ENCODE measurements at places on chromosomes 7 and 10.

- H3K27me3 ChIP-seq: no peaks in the 10 kb centered on the region
- no peaks in the 10 kb centered on the region for H3K4me1 ChIP-seq
- H3K4me3 ChIP-seq: no peak overlapping the region
- no peak for DNase-seq
- peaks cover 8% of the 10 kb centered on the region for H3K36me3 ChIP-seq
- H3K27ac ChIP-seq: no peak overlapping the region
Measured at GRCh38 chr10:48406204-48406603, 99.7 kb downstream of the MAPK8 start.

- no peak overlapping the region for H3K4me3 ChIP-seq
- no peaks in the 10 kb centered on the region for H3K4me1 ChIP-seq
- no peaks in the 10 kb centered on the region for H3K36me3 ChIP-seq
- H3K27me3 ChIP-seq: no peaks in the 10 kb centered on the region
Measured at GRCh38 chr10:30070001-30070685, 10.8 kb upstream of the JCAD start.

GRCh38 chr7:44985900-44986217 lies 7.0 kb upstream of the MYO1G start:
- peak overlapping the region; percentile 78 for H3K4me3 ChIP-seq
- DNase-seq: no peak
- H3K36me3 ChIP-seq: peaks cover 11% of the 10 kb centered on the region
- H3K27me3 ChIP-seq: no peaks in the 10 kb centered on the region
- peak overlapping the region; percentile 90 for H3K27ac ChIP-seq
- peaks cover 12% of the 10 kb centered on the region for H3K4me1 ChIP-seq

GRCh38 chr7:28157831-28158416 lies 22.7 kb downstream of the JAZF1 start:
- no peaks in the 10 kb centered on the region for H3K27me3 ChIP-seq
- peaks cover 27% of the 10 kb centered on the region for H3K4me1 ChIP-seq
- H3K27ac ChIP-seq: no peak overlapping the region
- no peak for DNase-seq
- no peak overlapping the region for H3K4me3 ChIP-seq

GRCh38 chr7:54722026-54722425 lies 37.0 kb downstream of the SEC61G start:
- no peak for DNase-seq
- H3K4me1 ChIP-seq: no peaks in the 10 kb centered on the region
- H3K4me3 ChIP-seq: no peak overlapping the region
- H3K27ac ChIP-seq: no peak overlapping the region
- no peaks in the 10 kb centered on the region for H3K27me3 ChIP-seq
- H3K36me3 ChIP-seq: no peaks in the 10 kb centered on the region

GRCh38 chr10:98320486-98321185 lies 52.6 kb upstream of the LOXL4 start:
- H3K36me3 ChIP-seq: no peaks in the 10 kb centered on the region
- no peak overlapping the region for H3K4me3 ChIP-seq
- no peak for DNase-seq
- no peaks in the 10 kb centered on the region for H3K27me3 ChIP-seq

GRCh38 chr7:122248472-122248871 lies 56.1 kb downstream of the FEZF1 start:
- H3K36me3 ChIP-seq: no peaks in the 10 kb centered on the region
- no peak for DNase-seq
- H3K4me3 ChIP-seq: no peak overlapping the region
- no peaks in the 10 kb centered on the region for H3K27me3 ChIP-seq

- no peaks in the 10 kb centered on the region for H3K4me1 ChIP-seq
- no peak overlapping the region for H3K27ac ChIP-seq
- H3K27me3 ChIP-seq: no peaks in the 10 kb centered on the region
- DNase-seq: no peak
Measured at GRCh38 chr7:148553979-148554378, 36.6 kb upstream of the C7orf33 start.

DNA sequence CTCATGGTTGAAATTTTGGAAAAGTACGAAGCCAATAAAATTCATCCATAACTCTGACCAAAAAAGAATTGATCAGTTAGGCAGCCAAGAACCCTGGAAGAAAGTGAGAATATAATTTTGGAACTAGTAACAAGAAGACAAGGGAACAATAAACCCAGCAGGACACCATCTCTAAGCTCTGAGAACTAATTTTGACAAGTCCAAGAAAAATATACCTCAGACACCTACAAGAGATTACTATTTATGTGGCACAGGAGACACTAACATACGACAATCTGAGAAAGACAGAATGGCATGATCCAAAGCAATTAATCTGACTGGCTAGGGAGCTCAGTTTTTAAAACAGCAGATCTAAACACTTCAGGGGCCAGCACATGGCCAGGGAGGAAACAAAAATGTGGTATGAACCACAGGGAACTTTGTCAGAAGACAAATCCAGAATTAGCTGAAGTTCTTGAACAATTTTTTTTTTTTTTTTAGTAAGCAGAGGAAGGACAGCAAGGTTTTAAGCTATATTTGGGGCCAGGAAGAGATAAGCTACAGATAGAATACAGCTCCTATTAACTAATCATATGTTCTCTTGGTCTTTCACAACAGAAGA lies 38.9 kb downstream of the PARD3 start:
- DNase-seq: no peak
- H3K27me3 ChIP-seq: no peaks in the 10 kb centered on the region
- H3K4me1 ChIP-seq: peaks cover 13% of the 10 kb centered on the region
- H3K4me3 ChIP-seq: no peak overlapping the region
- no peaks in the 10 kb centered on the region for H3K36me3 ChIP-seq

DNA sequence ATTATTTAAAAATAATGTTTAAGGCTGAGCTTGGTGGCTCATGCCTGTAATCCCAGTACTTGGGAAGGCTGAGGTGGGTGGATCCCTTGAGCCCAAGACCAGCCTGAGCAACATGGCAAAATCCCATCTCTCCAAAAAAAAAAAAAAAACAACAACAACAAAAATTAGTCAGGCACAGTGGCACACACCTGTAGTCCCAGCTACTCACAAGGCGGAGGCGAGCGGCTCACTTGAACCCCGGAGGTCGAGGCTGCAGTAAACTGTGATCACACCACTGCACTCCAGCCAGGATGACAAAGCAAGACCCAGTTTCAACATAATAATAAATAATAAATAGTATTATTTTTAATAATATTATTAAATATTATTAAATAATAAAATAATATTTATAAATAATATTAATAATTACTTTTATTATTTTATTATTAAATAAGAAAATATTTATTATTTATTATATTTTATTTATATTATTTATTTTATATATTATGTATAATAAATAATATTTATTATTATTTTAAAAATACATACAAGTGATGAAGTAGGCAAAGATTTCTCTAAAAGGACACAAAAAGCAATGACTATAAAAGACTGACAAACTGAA lies 8.4 kb upstream of the LRRC61 start:
- H3K4me1 ChIP-seq: no peaks in the 10 kb centered on the region
- no peaks in the 10 kb centered on the region for H3K36me3 ChIP-seq
- no peak for DNase-seq
- H3K4me3 ChIP-seq: no peak overlapping the region
- no peaks in the 10 kb centered on the region for H3K27me3 ChIP-seq

GRCh38 chr7:96067321-96067720 lies 254.6 kb downstream of the SLC25A13 start:
- DNase-seq: no peak
- H3K4me3 ChIP-seq: no peak overlapping the region
- no peaks in the 10 kb centered on the region for H3K27me3 ChIP-seq
- no peaks in the 10 kb centered on the region for H3K4me1 ChIP-seq
- H3K27ac ChIP-seq: no peak overlapping the region

GRCh38 chr7:148909568-148909967 lies 25.5 kb upstream of the EZH2 start:
- no peak overlapping the region for H3K4me3 ChIP-seq
- H3K36me3 ChIP-seq: no peaks in the 10 kb centered on the region
- H3K27ac ChIP-seq: no peak overlapping the region
- no peaks in the 10 kb centered on the region for H3K27me3 ChIP-seq
- no peak for DNase-seq

GRCh38 chr10:126097558-126098225 lies 201.3 kb downstream of the FANK1 start:
- H3K27me3 ChIP-seq: no peaks in the 10 kb centered on the region
- H3K36me3 ChIP-seq: no peaks in the 10 kb centered on the region
- H3K27ac ChIP-seq: no peak overlapping the region

- H3K36me3 ChIP-seq: no peaks in the 10 kb centered on the region
- DNase-seq: no peak
- H3K4me3 ChIP-seq: no peak overlapping the region
- peaks cover 49% of the 10 kb centered on the region for H3K4me1 ChIP-seq
- no peak overlapping the region for H3K27ac ChIP-seq
- H3K27me3 ChIP-seq: no peaks in the 10 kb centered on the region
Measured at GRCh38 chr10:96260014-96260413, 11.4 kb downstream of the BLNK start.

DNA sequence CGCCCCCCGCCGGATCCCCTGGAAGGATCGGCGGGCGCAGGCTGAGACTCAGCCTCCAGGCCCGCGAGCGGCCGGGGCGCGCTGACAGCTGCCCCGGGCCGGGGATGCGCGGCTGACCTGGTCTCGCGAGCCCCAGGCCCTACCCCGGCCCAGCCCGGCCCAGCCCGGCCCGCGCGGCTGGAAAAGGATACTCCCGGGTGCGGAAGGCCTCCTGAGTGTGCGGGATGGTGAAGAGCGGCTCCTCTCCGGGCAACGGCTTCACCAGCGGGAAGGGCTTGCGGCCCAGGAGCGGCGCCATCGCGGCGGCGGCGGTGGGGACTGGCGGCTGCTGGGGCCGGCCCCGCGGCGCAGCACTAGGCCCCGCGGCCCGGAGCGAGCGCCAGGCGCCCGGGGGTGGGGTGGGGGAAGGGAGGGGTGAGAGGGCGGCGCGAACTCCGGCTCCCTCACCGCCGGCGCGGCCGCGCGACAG lies 423 bp downstream of the BAZ1B start:
- peaks cover 21% of the 10 kb centered on the region for H3K4me1 ChIP-seq
- peak overlapping the region; percentile 87 for H3K27ac ChIP-seq
- H3K27me3 ChIP-seq: no peaks in the 10 kb centered on the region
- H3K36me3 ChIP-seq: no peaks in the 10 kb centered on the region

DNA sequence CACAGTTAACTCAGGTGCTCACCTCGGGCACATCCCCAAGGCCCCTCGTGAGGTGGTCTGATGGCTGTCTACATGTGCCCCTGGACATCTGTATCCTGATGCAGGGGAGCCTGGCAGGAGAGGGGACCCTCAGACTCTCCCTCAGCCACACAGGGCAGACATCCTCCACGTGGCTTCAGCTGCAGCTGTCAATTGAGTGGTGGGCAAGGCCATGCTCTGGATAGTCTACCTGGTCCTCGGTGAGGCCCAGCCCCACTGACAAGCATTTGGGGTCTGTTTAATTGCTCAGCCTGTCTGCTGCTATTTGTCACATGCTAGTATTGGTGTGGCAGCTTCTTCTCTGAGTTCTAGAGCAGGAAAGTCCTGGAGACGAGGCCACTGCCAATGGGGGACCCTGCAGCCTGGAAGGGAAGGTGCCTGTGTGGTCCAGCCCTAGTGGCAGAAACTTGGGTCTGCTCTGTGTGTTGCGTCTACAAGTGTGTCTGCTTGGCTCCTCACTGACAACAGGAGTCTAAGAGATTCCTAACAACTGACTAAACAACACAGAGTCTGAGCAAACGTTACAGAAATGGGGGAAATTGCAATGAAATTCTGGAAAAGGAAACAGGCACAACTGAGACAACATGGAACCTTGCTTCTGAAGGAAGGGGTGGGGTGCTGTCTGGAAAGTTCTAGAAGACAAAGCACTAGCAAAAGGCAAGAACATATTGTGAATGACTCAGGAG lies 59.3 kb upstream of the IGFBP3 start:
- H3K4me1 ChIP-seq: peaks cover 24% of the 10 kb centered on the region
- no peaks in the 10 kb centered on the region for H3K27me3 ChIP-seq
- no peaks in the 10 kb centered on the region for H3K36me3 ChIP-seq

GRCh38 chr7:103727982-103728610 lies 261.4 kb downstream of the RELN start:
- no peak overlapping the region for H3K27ac ChIP-seq
- H3K36me3 ChIP-seq: no peaks in the 10 kb centered on the region
- H3K4me3 ChIP-seq: no peak overlapping the region
- H3K27me3 ChIP-seq: no peaks in the 10 kb centered on the region
- DNase-seq: no peak

- H3K27me3 ChIP-seq: no peaks in the 10 kb centered on the region
- no peak overlapping the region for H3K27ac ChIP-seq
- H3K4me1 ChIP-seq: no peaks in the 10 kb centered on the region
- H3K4me3 ChIP-seq: no peak overlapping the region
Measured at GRCh38 chr7:159310457-159311171, 165.9 kb upstream of the VIPR2 start.

GRCh38 chr10:13608246-13608853 lies 21.6 kb downstream of the PRPF18 start:
- no peaks in the 10 kb centered on the region for H3K27me3 ChIP-seq
- DNase-seq: no peak
- H3K27ac ChIP-seq: no peak overlapping the region
- H3K4me1 ChIP-seq: no peaks in the 10 kb centered on the region
- no peak overlapping the region for H3K4me3 ChIP-seq

DNA sequence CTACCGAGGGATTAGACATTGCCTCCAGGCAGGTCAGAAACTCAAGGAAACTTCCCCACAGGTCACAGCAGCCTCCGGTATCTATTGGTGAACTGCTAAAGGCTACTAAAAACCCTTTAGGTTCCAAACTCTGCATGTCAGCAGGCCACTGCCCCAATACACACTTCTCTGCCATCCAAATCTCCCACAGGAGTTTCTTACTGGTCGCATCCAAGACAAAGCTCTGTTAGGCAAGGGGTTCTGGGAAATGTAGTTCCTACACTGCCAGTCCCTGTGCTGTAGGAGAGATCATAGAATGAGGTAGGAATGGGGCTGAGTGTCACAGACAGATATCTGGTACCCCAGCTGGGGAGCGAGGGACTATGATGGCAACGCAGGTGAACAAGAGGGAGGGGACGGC lies 757.0 kb upstream of the C7orf33 start:
- no peaks in the 10 kb centered on the region for H3K36me3 ChIP-seq
- H3K27ac ChIP-seq: no peak overlapping the region
- H3K4me1 ChIP-seq: no peaks in the 10 kb centered on the region
- DNase-seq: no peak
- H3K27me3 ChIP-seq: no peaks in the 10 kb centered on the region
- no peak overlapping the region for H3K4me3 ChIP-seq

DNA sequence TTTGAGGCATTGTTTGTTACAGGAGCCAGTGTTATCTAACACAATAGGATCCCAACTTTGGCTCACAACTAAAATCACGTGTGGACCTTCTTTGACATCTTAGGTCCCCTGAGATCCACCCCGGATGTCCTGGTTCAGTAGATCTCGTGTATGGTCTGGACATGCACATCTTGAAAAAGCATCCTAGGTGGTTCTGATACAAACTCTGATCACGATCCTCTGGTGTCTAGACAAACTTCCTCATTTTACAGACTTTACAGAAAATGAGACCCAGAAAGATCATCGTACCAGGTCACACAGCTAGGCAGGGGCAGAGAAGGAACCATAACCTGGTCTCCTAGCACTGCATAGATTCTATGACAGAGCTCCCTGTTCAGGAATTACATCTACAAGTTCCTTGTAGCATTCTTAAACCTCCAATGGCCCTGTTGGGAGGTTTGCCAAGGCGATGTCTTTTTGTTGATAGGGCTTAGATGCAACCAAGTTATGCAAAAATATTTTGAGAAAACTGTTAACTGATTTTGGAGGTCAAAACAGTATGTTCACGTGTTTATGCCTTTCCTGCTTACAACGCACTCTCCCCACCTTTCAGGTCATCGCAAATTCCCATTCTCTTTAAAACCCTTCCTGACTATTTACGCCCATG lies 30.8 kb upstream of the CHST15 start:
- DNase-seq: no peak
- no peaks in the 10 kb centered on the region for H3K4me1 ChIP-seq
- no peak overlapping the region for H3K4me3 ChIP-seq
- no peaks in the 10 kb centered on the region for H3K36me3 ChIP-seq
- no peaks in the 10 kb centered on the region for H3K27me3 ChIP-seq

GRCh38 chr7:116340943-116341907 lies 130.9 kb downstream of the TES start:
- no peak overlapping the region for H3K4me3 ChIP-seq
- H3K36me3 ChIP-seq: no peaks in the 10 kb centered on the region
- no peak for DNase-seq
- H3K27me3 ChIP-seq: no peaks in the 10 kb centered on the region
- H3K4me1 ChIP-seq: peaks cover 19% of the 10 kb centered on the region

Measured in thoracic aorta (tissue), 2 donors.